ENCODE measurements at places on chromosomes 16 and 17. TPM values are rescaled to one million over a fixed set of nuclear protein-coding genes. Genes with fewer than 3 reads are reported as not detected.

GNGT2 gene
- not detected for total RNA-seq

EVPL gene
- not detected for total RNA-seq

DNA sequence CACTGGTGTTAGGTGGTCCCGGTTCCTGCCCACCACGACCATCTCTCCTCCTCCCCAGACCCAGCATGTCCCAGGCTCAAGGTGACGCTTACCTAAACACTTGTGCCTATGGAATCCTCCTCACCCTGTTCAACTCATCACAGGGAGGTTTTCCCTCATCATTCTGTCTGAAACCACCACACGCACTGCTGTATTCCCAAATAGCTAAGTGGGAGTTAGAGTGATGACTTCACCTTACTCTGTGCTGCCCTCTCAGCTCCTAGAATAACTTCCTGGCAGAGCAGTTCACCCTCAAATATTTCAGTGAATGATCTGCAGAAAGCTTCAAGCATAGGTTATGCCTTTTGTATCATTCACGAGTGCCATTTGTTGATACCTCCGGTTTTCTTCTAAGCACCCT lies 216.5 kb downstream of the CPPED1 start:
- no peak for DNase-seq

DNA sequence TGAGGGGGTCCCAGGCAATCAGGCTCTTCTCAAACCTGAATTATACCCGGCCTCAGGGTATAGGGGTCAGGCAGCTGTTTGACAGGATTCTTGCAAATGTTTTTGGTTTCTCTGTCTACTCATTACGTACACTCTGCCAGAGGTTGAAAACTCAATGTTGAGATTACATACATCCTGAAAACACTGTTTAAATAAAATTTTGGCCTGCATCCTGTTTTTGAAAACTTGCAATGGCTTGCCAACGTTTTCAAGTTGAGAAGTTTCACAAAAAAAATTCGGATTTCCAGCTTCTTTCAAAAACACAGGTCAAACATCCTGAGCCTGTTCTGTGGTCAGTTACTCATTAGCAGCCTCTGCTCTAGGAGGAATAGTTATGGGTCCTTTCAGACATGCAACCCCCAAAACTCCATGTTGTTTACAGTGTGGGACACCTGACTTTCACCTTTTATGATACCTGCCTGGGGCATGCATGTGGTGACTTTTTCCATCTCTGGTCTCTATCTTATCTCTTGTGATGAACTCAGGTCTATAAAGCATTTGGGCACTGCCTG lies 577.8 kb downstream of the WWOX start:
- DNase-seq, result no peak

Measured in neural crest cell (in vitro differentiated cells).